ENCODE measurements at places on chromosomes 12 and 14. TPM values are rescaled to one million over a fixed set of nuclear protein-coding genes. Genes with fewer than 3 reads are reported as not detected.

- no peak for DNase-seq
Measured at GRCh38 chr12:95351748-95352147, 122.2 kb upstream of the METAP2 start.

GRCh38 chr14:68042586-68043210, 223.1 kb downstream of the RAD51B start:
- no peak for DNase-seq

- peak; percentile 76 for DNase-seq
Measured at GRCh38 chr14:81169711-81170103, 51.1 kb downstream of the GTF2A1 start.

DNA sequence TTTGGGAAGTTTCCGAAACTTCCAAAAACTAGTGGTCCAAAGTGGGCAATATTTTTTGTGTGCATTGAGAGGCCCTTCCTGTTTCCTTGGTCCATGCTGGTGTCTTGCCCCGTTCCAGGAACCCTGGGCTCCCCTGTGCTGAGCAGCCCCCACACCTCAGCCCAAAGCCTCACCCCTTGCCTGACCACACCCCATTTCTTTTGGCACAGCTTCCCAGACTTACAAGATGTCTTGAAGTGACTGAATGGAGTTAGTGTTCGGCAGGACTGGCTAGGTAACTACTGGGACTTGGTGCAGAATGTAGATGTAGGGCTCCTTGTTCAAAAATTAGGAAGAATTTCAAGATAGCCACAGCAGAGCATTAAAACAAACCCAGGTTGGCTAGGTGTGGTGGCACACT, 68.6 kb downstream of the ETV6 start:
- no peak for DNase-seq

DNA sequence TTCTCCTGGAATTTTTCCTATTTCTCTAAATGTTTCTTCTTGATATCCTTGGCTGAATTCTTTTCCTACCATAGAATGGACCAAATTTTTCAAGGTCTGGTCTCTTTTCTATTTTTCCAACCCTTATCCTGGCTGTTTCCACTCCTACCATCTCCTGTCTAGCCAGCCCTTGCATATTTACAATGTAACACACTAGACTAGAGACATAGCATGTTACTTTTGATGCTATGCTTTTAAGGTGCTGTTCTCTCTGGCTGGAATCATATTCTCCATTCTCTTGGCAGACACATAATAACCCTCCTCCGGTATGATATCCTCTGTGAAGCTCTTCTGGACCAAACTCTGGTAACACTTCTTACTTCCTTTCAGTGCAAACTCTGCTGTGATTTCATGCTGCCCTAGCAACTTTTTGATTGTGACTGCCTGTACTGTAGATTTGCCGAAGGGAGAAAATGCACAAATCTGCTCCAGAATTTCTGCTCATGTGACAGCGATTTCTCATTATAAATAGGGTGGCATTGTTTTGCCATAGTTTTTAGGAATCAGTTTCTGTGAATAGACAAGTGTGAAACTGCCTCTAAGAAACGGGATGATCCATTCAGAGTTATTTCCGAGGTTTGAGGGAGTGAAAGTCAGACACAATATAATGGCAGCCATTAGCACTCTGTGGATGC, 284.4 kb downstream of the MDGA2 start:
- no peak for DNase-seq

GRCh38 chr12:110282956-110283817, 2.1 kb downstream of the ATP2A2 start:
- DNase-seq: no peak

DNA sequence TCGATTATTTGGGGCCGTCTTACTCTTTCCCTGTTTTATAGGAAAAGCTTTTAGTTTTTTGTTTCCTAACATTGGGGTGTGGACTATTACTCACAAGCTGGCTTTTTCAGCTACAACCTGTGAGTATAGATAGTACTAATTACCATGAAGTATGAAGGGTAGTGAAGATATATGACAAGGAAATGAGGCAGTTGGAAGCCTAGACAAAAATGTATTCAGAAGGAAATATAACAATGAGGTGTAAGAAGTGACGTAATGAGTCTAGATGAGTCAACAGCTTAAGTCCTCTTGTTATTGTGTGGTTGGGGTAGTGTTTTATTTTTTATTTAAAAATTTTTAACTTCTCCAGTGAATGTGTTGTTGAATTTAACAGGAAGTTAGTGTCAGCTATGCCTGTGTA, 804.5 kb downstream of the NRXN3 start:
- DNase-seq: no peak

DNA sequence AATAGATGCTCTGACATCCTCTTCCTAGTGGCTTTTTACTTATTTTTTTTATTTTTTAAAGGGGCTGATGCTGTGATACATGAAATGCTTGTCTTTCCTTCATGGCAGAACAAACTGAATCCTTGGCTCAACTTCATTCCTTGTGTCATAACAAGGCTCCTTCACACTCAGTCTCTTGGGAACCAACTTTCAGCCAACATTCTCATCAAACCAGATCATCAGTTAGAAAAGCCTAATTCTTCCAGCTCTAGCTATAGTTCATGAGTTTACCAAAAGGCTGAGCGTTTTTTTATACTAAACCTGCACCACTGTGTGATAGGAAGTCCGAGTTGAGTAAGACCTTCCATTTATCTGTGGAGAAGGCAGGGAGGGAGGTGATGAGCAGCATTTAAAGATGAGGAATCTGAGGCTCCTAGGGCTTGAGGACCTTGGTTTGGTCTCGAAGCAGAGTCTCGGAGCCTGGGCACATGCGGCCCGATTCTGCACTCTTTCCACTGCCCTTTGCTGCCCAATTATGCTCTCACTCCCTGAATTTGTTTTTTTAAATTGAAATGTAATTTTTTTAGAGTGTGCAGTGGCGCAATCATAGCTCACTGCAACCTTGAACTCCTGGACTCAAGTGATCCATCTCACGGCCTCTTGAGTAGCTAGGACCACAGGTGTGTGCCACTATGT, 8.2 kb downstream of the GPRC5D start:
- no peak for DNase-seq

GRCh38 chr14:99363051-99363450, 91.1 kb upstream of the BCL11B start:
- no peak for DNase-seq

GRCh38 chr12:75699728-75700496, 188.5 kb upstream of the KRR1 start:
- no peak for DNase-seq

GRCh38 chr12:81329085-81329484, 251.2 kb downstream of the ACSS3 start:
- DNase-seq: no peak

DNA sequence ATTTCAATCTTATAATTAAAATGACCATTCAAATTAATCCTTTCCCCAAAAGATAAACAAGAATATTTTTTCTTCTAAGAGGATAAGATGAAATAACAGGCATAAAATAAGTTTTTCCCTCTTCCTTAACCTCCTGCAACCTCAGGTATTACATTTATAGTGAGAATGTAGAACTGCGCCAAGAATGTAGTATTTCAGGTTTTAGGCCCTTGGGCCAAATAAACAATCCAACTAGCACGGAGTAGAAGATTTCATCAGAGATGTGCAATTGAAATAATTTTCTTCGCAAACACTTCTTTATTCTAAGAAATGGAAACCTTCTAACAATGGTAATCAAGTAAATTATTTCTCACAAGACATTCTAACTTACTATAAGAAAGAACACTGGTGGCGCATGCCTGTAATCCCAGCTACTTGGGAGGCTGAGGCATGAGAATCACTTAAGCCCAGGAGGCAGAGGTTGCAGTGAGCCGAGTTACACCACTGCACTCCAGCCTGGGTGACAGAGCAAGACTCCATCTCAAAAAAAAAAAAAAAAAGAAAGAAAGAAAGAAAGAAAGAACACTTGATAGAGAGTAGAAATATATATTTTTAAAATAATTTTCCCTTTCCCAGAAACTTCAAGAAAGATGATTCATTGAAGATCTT, 100.8 kb downstream of the TAOK3 start:
- no peak for DNase-seq

DNA sequence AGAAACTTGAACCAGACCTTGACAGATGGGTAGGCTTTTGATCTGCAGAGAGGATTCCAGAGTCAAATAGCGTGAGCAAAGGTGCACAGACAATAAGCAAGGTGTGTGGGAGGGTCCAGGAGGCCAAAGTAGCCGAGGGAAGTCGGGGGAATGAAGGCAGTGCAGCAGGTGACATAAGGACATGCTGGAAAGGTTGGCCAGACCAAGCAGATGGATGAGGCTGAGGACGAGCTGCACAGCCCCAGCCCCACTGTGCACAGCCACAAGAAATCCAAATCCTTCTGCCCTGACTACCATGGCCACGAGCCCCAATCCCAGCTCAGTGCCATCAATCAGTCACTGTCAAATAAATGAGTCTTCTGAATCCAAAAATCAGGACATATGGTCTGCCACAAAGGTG, 5.4 kb downstream of the TTC7B start:
- DNase-seq: no peak

DNA sequence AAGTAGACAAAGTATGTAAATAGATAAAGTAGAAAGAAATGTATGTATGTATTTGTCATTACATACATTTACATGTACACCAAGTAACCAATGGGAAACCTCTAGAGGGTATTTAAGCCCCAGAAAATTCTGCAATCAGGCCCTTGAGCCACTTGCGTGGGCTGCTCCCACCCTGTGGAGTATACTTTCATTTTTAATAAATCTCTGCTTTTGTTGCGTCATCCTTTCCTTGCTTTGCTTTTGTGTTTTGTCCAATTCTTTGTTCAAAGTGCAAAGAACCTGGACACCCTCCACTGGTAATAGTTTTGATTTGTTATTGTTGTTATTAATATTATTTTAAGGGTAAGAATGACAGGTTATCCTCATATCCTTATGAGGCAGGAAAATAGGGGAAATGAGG, 21.8 kb downstream of the CAPS2 start:
- no peak for DNase-seq

The TAS2R42 gene
- not detected for total RNA-seq

The ITGB7 gene
- 9.1 TPM for total RNA-seq

The HOXC6 gene
- not detected for total RNA-seq

The STAC3 gene
- total RNA-seq: 4.2 TPM

The ACOT4 gene
- 3.4 TPM for total RNA-seq

The PMEL gene
- total RNA-seq: 5.0 TPM

The EFS gene
- 1.1 TPM for total RNA-seq
